Stimulated activated CD8-positive, alpha-beta memory T cell treated with anti-CD3 and anti-CD28 coated beads, Interleukin-15, amount 100 ng/mL, for 48 hours (primary cell): ENCODE measurements at places on chromosomes 7 and 10.

DNA sequence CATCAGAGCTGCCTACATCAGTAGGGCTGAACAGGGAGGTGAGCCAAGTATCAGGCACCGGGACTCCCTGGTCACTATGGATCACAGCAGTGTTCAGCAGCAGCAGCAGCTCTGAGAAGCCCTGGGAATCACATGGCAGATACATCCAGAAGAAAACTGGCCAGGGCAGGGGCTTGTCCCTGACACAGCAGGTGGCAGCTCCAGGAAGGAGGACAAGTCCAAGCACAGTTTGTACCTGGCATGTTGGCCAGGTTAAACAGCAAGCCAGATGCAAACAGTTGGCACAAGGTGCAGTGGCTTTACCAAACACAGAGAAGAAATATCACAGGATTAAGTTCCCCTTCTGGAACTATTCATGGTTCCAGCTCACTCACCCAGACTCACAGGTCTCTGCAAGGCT, 139.4 kb downstream of the KCNMA1 start:
- DNase-seq = no peak

DNA sequence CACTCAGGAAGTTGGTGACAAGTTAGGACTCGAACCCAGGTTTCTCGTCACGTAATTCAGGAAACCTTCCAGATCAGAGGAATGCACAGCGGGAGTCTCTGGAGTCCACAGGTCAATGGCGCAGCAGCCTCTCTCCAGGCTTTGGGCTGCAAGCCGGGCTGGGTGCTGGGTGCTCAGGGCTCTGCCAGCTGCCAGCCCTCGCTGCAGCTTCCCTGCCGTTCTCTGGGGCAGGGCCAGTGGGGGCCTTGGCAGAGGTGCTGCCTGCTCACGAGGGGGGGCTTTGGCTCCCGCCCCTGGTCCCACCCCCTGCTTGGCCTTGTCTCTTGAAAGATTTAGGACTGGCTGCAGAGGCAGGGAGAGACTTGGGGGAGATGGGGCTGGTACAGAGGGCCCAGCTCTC, at the start of gene TACR2:
Gene TACR2, minus strand, starts transcription at position 224 of the 400 bp plus-strand sequence. CDS start 595 bp downstream, outside the sequence.
- no peak for DNase-seq

GRCh38 chr7:19121977-19122588, 4.6 kb upstream of the TWIST1 start:
- DNase-seq = no peak

GRCh38 chr7:3174515-3175284, 126.4 kb upstream of the SDK1 start:
- DNase-seq = no peak

GRCh38 chr7:134831862-134832261, 52.4 kb downstream of the CALD1 start:
- no peak for DNase-seq

DNA sequence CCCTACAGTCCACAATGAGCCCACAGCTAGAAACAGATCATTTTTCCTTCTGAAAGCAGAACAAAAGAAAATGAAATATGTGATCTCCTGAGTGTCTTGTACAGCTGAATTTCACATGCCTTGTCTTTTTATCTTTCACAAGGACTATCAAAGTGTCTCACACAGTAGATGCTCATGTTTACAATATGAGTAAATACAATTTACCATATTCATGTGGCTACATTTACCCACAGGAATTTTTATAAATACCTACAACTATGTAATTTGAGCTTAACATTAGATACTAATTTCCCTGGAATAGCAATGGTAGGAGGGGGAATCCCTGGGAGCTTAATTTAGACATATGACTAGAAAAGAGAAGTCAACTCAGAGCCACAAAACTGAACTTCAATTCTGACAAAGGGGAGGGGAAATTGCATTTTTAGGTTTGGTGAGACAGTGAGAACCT, 186.2 kb downstream of the MACC1 start:
- DNase-seq = no peak

DNA sequence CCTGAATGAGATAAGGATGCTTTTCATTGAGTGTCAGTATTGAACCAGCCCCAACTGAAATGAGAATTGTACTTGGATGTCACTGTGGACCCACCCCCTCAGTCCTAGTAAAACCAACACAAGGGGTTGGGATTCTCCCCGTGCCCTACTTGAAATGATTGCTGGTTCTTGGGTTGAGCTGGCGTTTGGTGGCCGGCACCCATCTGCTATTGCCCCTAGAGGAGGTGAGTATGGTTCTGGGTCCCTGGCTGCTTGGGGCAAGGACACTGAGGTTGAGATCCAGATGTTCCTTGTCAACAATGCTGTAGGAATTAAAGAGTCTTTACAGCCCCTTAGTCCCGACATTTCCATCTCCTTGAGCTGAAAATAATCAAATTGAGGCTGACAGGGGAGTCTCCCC, 170.0 kb upstream of the ZNF32 start:
- no peak for DNase-seq

- no peak for DNase-seq
These were observed 321.9 kb downstream of the PTPRN2 start for GRCh38 chr7:158265743-158266080.

- no peak for DNase-seq
These were observed 127.6 kb upstream of the SLC26A5 start for GRCh38 chr7:103573479-103574058.

- no peak for DNase-seq
These were observed 41.1 kb downstream of the MINPP1 start for GRCh38 chr10:87545783-87546182.

- no peak for DNase-seq
These were observed 302.8 kb upstream of the AOAH start for GRCh38 chr7:37027104-37027503.

GRCh38 chr7:625376-625971, 101.0 kb upstream of the DNAAF5 start:
- no peak for DNase-seq

- no peak for DNase-seq
These were observed 24.3 kb downstream of the LEP start for GRCh38 chr7:128265156-128265905.

- no peak for DNase-seq
These were observed 990 bp downstream of the CALML3 start for GRCh38 chr10:5525561-5526341.
